HCT116 (cell line): ENCODE measurements at places on chromosomes 2 and 18.

DNA sequence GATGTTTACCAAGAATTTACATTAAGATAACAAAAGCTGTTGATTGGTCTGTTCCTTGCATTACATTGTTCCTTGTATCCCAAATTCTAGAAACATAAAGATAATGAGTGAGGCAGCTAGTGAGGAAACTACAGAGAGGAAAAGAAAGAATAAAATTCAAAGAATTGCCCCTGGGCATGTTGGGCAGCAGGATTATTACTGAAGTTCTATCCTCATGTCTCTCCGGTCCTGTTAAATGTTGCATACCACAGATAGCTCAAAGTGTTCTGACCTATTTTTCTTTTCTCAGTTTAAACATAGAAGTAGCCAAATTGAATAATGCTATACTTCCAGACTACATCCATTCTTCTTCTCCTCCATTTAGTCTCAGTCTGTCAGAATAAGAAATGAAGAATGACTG lies 58.2 kb upstream of the DYNC1I2 start:
- no peaks in the 10 kb centered on the region for H3K36me3 ChIP-seq
- no peak overlapping the region for H3K4me3 ChIP-seq
- no peak for DNase-seq
- H3K27me3 ChIP-seq = no peaks in the 10 kb centered on the region
- H3K4me1 ChIP-seq = no peaks in the 10 kb centered on the region
- H3K27ac ChIP-seq = no peak overlapping the region

DNA sequence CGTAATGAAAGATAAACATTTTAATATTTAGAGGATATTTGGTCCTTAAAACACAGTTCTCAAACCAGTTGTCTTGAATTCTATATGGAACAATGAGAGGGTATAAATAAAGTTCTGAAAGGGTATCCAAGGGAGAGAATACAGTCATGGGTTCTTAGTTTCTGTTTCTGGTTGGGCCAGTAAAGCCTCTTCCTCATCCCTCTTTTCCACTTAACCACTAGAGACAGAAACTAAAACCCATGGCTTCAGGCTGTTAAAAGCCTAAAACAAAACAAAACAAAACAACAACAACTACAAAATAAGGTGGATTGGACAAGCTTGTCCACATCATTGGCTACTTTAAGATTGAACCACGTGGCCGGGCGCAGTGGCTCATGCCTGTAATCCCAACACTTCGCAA lies 18.8 kb downstream of the COQ10B start:
- no peak for DNase-seq
- no peaks in the 10 kb centered on the region for H3K4me1 ChIP-seq
- peaks cover 7% of the 10 kb centered on the region for H3K36me3 ChIP-seq
- H3K4me3 ChIP-seq = no peak overlapping the region

DNA sequence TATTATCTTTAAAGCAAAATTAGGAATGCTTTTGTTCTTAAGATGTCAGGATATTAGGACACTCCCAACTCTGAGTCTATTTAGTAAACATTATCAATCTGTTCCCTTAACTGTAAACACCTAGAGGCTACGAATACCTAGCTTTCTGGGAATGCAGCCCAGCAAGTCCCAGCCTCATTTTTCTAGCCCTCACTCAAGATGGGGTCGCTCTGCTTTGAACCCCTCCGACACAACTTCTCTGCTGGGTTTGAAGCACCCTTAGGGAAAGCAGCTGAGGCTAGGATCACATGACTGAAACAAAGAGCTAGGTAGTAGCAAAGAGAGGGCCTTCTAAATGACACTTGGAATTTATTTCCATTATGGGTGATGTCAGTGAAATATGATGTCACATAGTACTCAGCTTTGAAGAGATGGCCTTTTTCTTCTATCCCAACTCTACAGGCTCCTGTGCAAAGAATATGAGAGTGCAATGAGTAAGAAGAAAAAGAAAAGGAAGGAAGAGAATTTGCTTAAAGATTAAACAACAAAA lies 114.7 kb downstream of the CSRNP3 start:
- H3K27ac ChIP-seq = no peak overlapping the region
- no peaks in the 10 kb centered on the region for H3K4me1 ChIP-seq
- no peak overlapping the region for H3K4me3 ChIP-seq
- DNase-seq = no peak
- H3K36me3 ChIP-seq = no peaks in the 10 kb centered on the region
- 0 out of 2 replicates have a peak, but pooled peaks cover 9% of the 10 kb centered on the region for H3K27me3 ChIP-seq

GRCh38 chr2:181309586-181309985 lies 147.6 kb upstream of the ITGA4 start:
- no peak for DNase-seq
- no peak overlapping the region for H3K4me3 ChIP-seq
- no peaks in the 10 kb centered on the region for H3K4me1 ChIP-seq
- H3K36me3 ChIP-seq = no peaks in the 10 kb centered on the region

DNA sequence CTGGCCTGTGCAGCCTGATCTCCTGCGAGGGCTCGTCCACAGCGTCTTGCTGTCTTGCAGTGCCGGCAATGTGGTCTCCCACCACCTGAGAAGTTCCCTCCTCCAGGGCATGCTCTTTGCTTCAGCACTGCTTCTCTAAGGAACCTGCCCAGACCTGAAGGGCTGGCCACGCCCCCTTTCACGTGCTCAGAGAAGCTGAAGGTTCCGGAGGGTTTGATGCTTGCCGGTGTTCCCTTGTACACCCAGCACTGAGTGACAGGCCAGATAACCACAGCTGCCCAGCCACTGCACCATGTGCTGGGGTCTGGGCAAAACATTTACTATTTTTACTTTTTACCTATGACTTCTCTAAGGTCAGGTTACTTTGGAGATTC lies 1.7 kb upstream of the POLR2D start:
- DNase-seq = peak; percentile 37
- peaks cover 8% of the 10 kb centered on the region; the same call in 1 of the 2 replicates for H3K36me3 ChIP-seq
- no peak overlapping the region for H3K4me3 ChIP-seq
- H3K27me3 ChIP-seq = no peaks in the 10 kb centered on the region
- H3K4me1 ChIP-seq = peaks cover 8% of the 10 kb centered on the region; the same call in 1 of the 2 replicates
